T-cell (primary cell): ENCODE measurements at places on chromosomes 2 and 18. TPM values are rescaled to one million over a fixed set of nuclear protein-coding genes. Genes with fewer than 3 reads are reported as not detected.

C1QL2 gene
- not detected for total RNA-seq

HOXD13 gene
- not detected for total RNA-seq

GNAL gene
- total RNA-seq = 0.38 TPM

CCDC68 gene
- not detected for total RNA-seq

FAM168B gene
- 81.5 TPM for total RNA-seq

- no peak for DNase-seq
These were observed 786 bp upstream of the TMEM200C start for GRCh38 chr18:5895876-5896740.

DNA sequence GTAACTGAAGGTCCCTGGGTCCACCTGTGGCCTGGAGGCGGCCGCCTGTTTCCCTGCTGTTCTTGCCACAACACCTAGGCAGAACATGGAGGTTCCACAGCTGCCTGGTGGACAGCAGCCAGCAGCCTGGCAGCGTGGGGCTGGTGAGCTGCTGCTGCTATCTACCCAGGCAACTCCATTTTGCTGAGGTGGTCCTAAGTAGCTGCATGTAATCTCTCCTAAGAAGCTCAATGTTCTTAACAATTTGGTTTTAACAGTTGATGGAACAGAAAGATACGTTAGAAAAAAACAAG lies 66.7 kb downstream of the NDUFA10 start:
- DNase-seq = no peak

DNA sequence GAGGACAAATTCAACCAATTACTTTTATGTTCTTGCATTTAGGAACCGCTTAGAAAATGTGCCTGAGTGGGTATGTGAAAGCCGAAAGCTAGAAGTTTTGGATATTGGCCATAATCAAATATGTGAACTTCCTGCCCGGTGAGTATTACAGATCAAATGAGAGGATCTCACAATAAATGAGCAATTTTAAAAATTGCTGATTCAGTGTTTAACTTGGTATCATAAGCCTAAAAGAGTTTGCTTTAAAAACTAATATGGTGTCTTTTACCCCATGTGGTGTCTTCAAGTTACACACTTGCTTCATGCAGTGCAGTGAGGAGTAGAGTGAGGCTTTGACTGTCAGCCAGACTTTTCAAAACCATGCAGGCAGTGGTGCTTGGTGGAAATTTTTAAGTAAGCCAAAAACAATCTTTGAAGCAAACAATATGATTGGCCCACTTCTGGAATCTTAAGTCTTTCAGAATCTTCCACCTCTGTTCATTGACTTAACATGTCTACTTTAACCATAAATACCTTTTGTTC lies 199.6 kb downstream of the PHLPP1 start:
- DNase-seq = no peak

DNA sequence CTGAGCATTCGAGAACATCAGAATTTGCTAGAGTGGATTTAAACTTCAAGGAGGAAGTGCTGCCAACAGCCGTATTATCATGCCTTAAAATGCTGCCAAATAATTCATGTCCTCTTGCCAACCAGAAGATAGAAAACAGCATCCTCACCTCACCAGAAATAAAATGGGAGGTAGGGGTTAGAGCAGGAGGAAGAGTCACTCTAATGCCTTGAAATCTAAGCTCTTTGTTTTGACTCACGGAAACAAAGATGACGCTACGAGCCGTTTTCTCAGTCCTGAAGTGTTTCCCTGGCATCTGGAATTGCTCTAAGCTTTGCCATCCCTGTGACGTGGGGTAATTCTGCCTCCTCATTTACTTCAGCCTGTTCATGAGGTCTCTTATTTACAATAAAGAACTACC lies 97.1 kb downstream of the PRPF40A start:
- no peak for DNase-seq

DNA sequence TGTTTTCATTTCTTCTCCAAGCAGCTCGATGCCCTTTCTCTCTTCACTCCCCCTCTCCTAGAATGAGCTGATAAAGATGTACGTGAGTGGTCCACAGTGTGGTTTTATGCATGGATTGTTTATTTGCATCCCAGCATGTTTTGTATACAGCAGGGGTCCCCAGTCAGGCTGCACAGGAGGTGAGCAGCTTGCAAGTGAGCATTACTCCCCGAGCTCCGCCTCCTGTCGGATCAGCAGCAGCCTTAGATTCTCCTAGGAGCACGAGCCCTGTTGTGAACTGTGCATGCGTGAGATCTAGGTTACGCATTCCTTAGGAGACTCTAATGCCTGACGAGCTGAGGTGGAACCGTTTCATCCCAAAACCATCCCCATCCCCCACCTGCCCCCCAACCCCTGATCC lies 262.6 kb downstream of the AGAP1 start:
- DNase-seq = no peak

- no peak for DNase-seq
These were observed 834.3 kb downstream of the CPS1 start for GRCh38 chr2:211390536-211391188.

- DNase-seq = no peak
These were observed 39.7 kb downstream of the CYB5A start for GRCh38 chr18:74252039-74252395.

GRCh38 chr2:161146209-161146775 lies 13.9 kb upstream of the TANK start:
- no peak for DNase-seq
